ENCODE measurements at places on chromosomes 7 and 10.

GRCh38 chr7:150375662-150376521 lies 3.2 kb upstream of the ZNF775 start:
- DNase-seq, result no peak

GRCh38 chr7:152660021-152660420 lies 15.9 kb downstream of the XRCC2 start:
- no peak for DNase-seq

DNA sequence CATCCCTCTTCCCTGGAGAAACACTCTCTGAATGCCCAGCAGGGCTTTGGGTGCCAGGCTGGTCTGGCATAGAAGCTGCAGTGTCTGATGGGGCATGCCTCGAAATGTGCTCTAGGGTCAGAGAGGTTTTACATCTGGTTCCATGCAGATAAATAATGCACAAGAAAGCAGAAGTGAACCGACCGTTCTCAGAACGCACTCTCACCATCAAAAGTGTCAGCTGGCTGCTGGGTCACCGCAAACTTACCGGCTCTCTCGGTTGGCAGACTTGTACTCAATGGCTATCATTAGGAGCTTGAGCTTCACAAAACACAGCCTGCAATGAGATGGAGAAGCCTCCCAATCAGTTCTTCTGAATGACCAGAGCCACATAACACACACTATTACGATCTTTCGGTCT lies 610.0 kb downstream of the KCNMA1 start:
- DNase-seq, result no peak

GRCh38 chr10:31962826-31963588 lies 34.4 kb upstream of the ARHGAP12 start:
- no peak for DNase-seq

DNA sequence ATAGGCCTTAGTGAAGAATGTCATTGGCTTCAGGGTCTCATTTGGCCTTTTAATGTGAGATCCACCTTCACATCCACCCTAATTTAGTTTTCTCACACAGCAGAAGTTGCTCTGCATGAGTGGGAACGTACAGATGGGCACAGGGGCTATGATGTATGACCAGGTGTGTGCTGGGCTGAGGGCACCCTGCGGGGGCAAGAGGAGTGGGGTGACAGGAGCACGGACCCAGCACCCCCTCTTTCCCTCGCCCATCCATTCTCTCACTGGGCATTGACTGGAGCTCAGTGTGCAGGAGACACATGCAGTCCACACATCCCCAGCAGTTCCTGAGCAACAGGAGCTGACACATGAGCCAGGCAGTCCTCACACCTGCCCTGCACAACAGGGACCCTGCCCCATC lies 95.1 kb upstream of the PPP2R2D start:
- DNase-seq, result no peak

DNA sequence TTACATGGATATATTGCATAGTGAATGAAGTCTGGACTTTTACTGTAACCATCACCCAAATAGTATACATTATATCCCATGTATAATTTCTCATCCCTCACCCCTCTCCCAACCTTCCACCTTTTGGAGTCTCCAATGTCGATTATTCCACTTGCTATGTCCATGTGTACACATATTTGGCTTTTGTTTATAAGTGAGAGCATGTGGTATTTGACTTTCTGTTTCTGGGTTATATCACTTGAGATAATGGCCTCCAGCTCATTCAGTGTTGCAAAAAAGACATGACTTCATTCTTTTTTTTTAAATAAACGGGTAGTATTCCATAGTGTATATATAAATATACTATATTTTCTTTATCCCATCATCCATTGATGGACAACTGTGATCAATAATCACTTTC lies 288.6 kb upstream of the BMPER start:
- DNase-seq, result no peak

- peak; percentile 45 for DNase-seq
Measured at GRCh38 chr7:3592401-3593134, 291.5 kb downstream of the SDK1 start.

GRCh38 chr7:66687186-66687585 lies 53.3 kb upstream of the RABGEF1 start:
- no peak for DNase-seq

GRCh38 chr10:61417661-61418060 lies 35.5 kb downstream of the TMEM26 start:
- no peak for DNase-seq

- no peak for DNase-seq
Measured at GRCh38 chr7:96700516-96700915, 9.1 kb downstream of the SEM1 start.

DNA sequence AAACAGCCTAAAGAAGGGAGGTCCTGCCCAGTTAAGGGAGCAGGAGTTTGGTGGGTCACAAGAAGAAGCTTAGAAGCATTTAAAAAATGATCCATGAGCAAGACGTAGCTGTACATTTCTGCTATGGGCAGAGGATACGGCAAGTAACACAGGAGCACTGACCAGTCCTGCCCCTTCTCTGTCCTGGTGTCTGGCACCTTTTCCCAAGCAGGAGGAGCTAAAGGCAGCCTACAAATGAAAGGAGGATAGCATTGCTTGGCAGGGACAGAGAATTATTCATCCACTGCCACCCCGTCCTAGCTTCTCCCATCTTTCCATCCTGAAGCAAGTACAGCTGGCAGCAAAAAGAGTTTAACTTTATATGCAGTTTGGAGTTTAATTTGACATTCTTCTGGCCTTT lies 1077.6 kb downstream of the TYW1 start:
- no peak for DNase-seq

GRCh38 chr7:75995052-75995471 lies 667 bp upstream of the TMEM120A start:
- no peak for DNase-seq

DNA sequence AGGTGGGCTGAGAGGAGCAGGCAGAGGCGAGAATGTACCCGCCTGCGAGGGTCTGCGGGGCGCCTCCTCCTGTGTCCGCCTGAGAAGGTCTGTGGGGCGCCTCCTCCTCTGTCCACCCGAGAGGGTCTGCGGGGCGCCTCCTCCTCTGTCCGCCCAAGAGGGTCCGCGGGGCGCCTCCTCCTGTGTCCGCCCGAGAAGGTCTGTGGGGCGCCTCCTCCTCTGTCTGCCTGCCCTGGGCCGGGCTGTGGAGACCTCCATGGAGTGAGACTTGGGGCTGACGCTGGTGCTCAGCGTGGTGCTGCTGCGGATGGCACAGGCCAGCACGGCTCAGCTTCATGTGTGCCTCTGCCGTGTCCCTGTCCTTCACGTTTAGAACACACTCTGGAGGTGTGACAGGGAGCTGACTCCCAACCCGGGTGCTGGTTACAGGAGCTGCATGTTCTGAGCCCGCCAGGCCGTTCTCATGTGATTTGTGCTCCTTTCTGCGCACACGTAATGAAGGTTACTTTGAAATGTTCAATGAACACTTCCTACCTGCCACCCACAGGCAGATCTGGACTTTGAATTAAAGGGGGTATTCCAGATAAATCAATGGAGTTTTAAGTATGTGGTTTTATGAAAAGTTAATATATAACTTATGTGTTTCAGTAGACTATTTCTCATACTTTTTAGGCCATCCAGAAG lies 20.5 kb upstream of the GET4 start:
- DNase-seq, result no peak

DNA sequence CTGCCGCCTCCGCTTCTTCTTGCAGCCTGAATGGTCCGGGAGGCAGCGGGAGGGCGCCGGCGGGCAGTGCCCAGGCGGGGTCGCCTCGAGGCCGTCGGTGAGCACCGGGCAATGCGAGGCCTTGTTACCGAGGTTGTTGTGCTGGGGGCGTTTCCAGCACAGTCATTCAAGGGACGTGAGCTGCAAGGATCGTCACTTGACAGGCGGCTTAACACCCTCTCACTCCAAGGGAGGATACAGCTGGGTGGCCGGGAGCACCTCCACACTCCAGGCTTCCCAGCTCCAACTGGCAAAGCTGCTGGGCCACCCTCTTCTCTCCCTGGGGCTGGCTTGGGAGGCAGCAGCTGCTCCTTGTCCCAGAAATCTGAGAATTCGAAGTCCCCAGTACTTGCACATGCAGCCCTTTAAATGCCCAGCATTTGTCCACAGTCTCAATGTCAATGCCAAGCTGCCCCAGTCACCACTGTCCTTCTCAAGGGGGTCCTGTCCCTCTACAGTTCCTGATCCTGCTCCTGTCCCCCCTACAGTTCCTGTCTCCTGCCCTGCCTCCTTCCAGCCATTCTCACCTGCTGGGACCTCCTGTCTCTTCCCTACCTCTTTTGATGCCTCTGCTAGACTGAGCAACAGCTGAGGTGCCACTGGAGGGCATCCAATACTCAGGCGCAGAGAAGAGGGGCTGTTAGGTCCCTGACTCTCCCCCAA lies 4.4 kb upstream of the HOXA11 start:
- DNase-seq, result no peak

Measured in NCI-H1092 (cell line).